ENCODE measurements at places on chromosomes 16 and 17.

GRCh38 chr16:88460496-88461330 is 7.6 kb downstream of the ZFPM1 start:
- H3K4me1 ChIP-seq, result peaks cover 29% of the 10 kb centered on the region
- H3K4me3 ChIP-seq, result no peak overlapping the region
- no peak for DNase-seq
- peak overlapping the region; percentile 24 for H3K27ac ChIP-seq
- no peaks in the 10 kb centered on the region for H3K36me3 ChIP-seq

GRCh38 chr17:39238311-39238972 is 12.7 kb upstream of the STAC2 start:
- H3K36me3 ChIP-seq, result no peaks in the 10 kb centered on the region
- peaks cover 4% of the 10 kb centered on the region for H3K27me3 ChIP-seq
- DNase-seq, result peak; percentile 63
- H3K4me3 ChIP-seq, result no peak overlapping the region
- H3K4me1 ChIP-seq, result peaks cover 26% of the 10 kb centered on the region

GRCh38 chr16:4574919-4575705 is 19.0 kb downstream of the C16orf96 start:
- H3K27ac ChIP-seq, result no peak overlapping the region
- no peaks in the 10 kb centered on the region for H3K36me3 ChIP-seq
- no peak overlapping the region for H3K4me3 ChIP-seq
- DNase-seq, result no peak
- H3K4me1 ChIP-seq, result no peaks in the 10 kb centered on the region
- H3K27me3 ChIP-seq, result no peaks in the 10 kb centered on the region

GRCh38 chr17:11701911-11702310 is 103.6 kb downstream of the DNAH9 start:
- H3K27ac ChIP-seq, result no peak overlapping the region
- H3K27me3 ChIP-seq, result no peaks in the 10 kb centered on the region
- H3K4me1 ChIP-seq, result no peaks in the 10 kb centered on the region
- no peak for DNase-seq
- H3K36me3 ChIP-seq, result no peaks in the 10 kb centered on the region
- no peak overlapping the region for H3K4me3 ChIP-seq

GRCh38 chr16:31507617-31507928 is 618 bp downstream of the RUSF1 start:
- no peaks in the 10 kb centered on the region for H3K27me3 ChIP-seq
- H3K36me3 ChIP-seq, result no peaks in the 10 kb centered on the region
- H3K4me1 ChIP-seq, result peaks cover 39% of the 10 kb centered on the region
- no peak for DNase-seq
- peak overlapping the region; percentile 96 for H3K27ac ChIP-seq
